ENCODE measurements at places on chromosomes 13 and 19. TPM values are rescaled to one million over a fixed set of nuclear protein-coding genes. Genes with fewer than 3 reads are reported as not detected.

ZNF573 gene
- 6.5 TPM for total RNA-seq

CPB2 gene
- total RNA-seq = 607 TPM

DNA sequence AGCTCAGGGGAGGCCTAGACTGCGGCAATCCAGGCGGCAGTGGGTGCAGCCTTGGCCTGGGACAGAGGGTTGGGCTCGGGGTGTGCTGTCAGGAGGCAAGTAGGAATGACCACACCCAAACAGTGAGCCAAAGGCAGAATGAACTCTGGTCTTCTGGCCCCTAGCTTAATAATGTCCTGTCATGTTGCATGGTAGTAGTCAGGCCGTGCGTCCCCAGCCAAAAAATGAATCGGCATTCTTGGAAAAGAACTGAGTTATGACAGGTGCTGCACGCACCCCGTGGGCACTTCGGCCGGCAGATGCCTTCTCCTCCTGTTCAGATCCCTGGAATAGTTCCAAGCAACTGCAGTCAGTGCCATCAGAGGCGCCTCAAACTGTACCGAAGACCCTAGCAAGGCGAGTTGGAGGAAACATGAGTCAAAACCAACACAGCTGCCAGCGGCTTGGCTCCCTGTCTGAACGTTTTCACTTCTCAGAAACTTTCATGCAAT, 55.9 kb downstream of the ATP7B start:
- no peak for DNase-seq

ETV2 gene
- total RNA-seq = 0.48 TPM

DNA sequence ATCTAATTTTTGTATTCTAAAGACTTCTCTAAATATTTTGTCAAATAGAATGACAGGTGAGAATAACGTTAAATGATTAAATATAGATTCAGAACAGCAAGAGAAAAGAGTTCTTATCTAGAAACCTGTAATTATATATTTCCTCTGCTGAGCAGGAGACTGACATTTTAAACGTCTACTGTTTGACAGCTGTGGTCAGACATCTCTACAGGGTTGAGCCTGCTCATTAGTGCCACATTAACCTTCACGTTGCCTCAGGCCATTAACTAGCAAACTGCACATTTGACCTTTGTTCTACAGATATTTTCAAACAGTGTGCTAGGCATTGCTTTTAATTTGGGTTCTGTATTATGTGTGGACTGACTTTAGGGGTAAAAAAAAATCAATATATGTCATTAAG, 347.5 kb downstream of the GPC5 start:
- no peak for DNase-seq

DNA sequence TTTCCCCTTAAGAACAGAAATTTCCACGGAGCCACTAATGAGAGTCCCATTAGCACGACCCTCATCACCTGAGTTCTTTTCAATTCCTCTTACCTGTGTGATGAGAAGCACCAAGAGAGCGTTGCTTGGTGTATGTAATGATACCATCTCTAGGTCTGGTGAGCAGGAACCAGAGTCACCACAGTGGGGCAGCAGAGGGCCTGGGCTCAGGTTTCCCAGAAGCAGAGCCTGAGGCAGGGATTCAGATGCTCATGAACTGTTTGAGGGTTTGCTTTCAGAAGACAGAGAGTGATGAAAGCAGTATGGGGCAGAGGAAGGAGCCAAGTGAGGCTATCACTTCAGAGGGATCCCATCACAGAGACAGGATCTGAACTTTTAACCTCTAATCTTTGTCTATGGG, 3.1 kb upstream of the PTPRH start:
- no peak for DNase-seq

DNA sequence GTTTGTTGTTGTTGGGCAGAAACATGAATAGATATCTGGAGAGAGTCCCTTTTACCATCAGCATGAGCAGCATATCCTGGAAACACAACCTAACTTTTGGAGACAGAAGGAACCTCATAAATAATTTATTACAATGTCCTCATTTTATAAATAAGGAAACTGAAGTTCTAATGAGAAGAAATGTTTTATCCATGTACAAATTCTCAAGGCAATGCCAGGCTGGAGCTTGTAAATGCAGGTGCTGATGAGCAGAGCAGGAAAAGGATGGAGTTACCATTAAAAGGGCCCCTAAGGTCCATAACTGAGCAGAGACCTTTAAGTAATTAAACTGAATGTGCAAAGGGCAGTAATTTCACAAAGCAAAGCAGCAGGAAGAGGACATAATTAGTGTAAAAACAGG, 17.3 kb downstream of the LCP1 start:
- no peak for DNase-seq

STAP2 gene
- total RNA-seq = 31.8 TPM

DNA sequence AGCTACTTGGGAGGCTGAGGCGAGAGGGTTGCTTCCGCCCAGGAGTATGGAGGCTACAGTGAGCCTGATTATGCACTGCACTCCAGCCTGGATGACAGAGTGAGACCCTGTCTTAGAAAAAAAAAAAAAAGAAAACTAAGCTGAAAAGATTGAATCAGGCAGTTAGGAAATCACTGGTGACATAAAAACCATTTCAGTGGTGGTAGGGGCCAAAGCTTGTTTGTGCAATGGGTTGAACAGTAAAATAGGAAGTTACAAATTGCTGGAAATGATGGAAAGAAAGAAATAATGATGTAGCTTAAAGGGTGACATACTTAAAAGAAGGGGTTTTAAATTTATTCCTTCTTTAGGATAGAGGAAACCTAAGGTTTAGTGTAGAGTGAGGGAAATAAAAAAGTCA, 4.8 kb upstream of the OXGR1 start:
- DNase-seq = no peak

- no peak for DNase-seq
Observed at GRCh38 chr13:21909331-21909730, 238.5 kb downstream of the FGF9 start.

CYP2F1 gene
- total RNA-seq = not detected

DNA sequence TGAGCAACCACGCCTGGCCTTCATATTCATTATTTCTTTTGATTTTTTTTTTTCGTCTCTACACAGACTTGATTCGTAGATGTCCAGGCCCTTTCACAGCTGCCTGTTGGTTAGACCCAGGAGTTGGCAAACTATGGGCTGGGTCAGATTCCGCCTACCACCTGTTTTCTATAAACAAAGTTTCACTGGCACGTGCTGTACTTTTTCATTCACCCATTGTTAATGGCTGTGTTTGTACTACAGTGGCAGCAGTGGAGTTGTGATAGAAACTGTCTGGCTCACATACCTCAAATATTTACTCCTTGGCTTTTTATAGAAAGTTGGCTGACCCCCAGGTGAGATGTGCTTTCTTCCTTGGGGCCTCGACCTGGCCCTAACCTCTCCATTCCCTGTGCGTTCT, 72.9 kb upstream of the TEX29 start:
- DNase-seq = peak; percentile 53

GRCh38 chr19:55552620-55553019, 7.3 kb upstream of the SBK3 start:
- DNase-seq = no peak

GRCh38 chr19:48292798-48293197, 22.9 kb downstream of the ZNF114 start:
- DNase-seq = no peak

WDR88 gene
- total RNA-seq = not detected

SIGLECL1 gene
- not detected for total RNA-seq

DNA sequence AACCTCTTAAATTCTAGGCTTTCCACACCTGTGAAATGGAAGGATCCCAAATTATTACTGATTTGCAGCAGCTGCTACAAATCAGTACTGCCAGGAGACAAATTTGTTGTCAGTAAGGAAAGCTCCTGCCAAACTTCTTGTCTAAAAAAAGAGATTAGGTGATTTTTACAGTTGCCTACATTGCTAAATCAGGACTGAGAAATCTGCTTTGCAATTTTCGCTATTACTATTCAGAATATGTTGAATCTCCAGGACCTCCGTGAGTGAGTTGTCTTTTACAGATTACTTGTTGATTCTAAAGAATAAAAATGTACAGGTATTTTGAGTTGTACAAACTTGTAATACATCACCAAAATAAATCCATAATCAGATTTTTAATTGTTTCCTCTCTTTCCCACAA, 1815.9 kb downstream of the PCDH9 start:
- no peak for DNase-seq

ACP7 gene
- not detected for total RNA-seq

GRCh38 chr13:20721454-20722357, 18.2 kb downstream of the IL17D start:
- DNase-seq = no peak

SLC17A7 gene
- total RNA-seq = 0.15 TPM

SULT2A1 gene
- 347 TPM for total RNA-seq

All from left lobe of liver (tissue), 2 donors.